Fibroblast of skin of right quadriceps (primary cell): ENCODE measurements at places on chromosomes 2 and 18.

DNA sequence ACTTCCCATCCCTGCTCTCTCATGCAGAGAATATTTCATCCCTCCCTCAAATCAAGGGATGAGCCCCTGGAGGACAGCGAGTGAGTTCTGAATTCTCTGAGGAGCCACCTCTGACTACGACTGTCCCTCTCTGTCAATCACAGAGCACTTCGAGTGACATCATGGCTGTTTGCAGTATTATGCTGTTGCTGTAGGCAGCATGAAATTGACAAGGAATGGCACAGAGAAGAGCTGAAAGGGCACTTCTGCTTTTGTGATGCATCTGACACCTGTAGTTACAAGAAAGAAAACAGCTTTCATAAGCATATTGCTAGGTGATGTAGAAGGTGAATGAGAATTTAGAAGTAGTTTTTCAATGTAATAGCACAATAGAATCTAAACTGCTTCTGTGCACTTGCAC lies 166.9 kb downstream of the ARHGAP15 start:
- no peak for DNase-seq

GRCh38 chr2:164054651-164055050 lies 318.8 kb upstream of the FIGN start:
- no peak for DNase-seq

GRCh38 chr2:64052463-64053241 lies 33.4 kb upstream of the VPS54 start:
- no peak for DNase-seq

DNA sequence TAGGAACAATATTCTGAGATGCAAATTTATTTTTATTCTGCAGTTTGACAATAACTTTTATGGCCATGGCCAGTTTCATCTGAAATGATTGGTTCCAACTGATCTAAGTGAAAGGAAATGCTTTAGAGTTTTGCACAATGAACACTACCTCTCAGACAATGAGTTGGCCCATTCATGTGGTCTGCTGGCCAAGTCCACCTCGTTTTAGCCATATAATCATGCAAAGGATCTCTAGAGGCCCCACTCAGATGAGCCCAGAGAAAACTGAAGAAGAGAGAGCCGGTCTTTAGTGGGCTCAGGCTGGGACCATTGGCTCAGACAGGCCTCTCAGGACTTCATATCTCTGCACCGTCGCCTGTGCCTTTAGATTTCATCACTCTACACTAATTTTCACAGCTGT lies 254.7 kb downstream of the MREG start:
- DNase-seq, result peak; percentile 67

GRCh38 chr2:142582317-142582716 lies 295.1 kb upstream of the KYNU start:
- no peak for DNase-seq

DNA sequence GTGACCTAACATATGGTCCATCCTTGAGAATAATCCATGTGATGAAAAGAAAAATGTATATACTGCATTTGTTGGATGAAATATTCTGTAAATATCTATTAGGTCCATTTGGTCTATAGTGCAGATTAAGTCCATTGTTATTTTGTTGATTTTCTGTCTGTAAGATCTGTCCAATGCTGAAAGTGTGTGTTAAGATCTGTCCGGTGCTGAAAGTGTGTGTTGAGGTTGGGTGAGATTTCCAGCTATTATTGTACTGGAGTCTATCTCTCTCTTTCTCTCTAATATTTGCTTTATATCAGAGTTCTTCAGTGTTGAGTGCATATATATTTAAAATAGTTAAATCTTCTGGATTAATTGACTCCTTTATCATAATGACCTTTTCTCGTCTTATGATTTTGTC lies 828.8 kb upstream of the CRIM1 start:
- DNase-seq, result no peak

DNA sequence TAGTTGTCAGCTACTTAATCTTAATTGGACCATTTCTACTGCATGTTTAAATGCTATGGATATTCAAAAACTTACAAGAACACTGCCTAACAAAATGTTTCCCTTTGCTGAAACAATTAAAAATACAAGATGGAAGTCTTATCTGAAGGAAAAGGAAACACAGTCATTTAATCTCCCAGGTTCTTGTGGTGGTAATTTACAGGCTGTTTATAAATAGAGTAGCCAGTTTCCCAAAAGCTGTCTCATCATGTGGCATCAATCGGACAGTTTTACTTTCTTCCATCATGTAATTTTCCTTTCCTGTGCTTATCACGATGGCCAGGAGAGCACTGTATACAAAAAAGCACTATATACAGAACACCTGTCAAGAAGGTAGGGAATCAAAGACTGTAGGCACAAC lies 368.1 kb downstream of the ZEB2 start:
- DNase-seq, result no peak

DNA sequence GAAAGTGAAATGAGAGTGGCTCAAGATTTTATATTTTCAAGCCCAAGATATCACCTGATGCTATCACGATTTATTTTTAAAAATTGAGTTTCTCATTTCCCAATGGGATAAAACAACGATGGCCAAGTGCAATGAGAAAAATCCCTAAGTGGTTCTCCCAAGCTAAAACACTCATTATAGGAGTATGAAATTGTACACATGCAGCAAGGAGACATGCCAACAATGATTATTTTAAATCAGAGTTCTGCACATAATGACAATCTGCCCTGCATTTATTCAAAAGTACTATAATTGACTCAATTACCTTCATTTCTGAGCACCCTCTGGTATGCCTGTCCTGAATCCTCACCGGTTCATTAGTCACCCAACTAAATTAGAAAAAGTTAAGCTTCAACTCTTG lies 12.7 kb downstream of the CYTIP start:
- no peak for DNase-seq

DNA sequence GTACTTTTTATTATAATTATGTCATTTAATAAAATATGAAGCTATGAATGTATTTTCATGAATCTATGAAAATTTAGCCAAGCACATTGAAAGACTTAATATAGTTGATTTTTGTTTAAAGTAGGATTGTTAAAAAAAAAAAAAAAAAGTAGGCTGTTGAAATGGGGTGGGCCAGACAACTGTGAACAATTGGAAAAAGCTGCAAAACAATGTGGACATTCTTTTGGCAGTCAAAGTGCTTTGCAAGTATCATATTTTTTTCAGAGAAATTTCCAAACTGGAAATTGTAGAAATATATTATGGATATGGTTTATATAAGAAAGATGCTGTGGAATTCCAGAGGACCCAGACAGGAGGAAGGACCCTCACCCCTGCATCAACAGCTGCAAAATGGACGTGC lies 82.1 kb downstream of the ETAA1 start:
- no peak for DNase-seq

- no peak for DNase-seq
These were observed 11.0 kb downstream of the SLC3A1 start for GRCh38 chr2:44286119-44286883.

DNA sequence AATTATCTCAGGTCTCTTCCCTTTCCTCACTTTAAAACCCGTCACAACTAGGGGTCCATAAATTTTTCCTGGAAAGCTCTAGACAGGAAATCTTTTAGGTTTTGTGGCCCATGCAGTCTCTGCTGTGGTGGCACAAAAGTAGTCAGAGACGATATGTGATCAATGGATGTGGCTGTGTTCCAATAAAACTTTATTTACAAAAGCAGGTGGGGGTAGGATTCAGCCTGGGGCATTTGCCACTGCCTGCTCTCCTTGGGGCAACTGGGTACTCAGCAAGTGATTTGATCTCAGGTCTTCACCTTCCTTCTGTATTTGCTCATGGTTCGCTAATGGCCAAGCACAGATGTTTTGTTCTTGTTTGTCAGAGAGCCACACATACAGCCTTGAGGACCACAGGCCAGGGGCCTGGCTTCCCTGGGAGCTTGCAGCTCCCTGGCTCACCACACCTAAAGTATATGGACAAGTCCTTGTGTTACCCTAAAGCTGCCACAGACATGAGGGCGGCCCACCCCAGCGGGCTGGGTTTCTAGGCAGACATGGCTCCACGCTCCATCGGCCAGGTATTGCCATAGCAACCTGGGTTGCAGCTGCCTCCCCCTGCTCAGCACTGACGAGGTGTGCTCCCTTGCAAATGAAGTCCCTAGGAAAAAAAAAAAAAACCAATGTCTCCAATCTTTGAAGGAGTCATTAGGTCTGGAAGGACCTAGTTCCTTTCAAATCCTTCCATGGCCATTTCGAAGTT lies 89.7 kb upstream of the YWHAQ start:
- no peak for DNase-seq

GRCh38 chr18:75377258-75377657 lies 50.2 kb downstream of the SMIM21 start:
- no peak for DNase-seq

- no peak for DNase-seq
These were observed 405.1 kb downstream of the NBAS start for GRCh38 chr2:15155959-15156574.

- DNase-seq, result no peak
These were observed 14.8 kb upstream of the CXCR4 start for GRCh38 chr2:136132825-136133155.

GRCh38 chr2:152395103-152395502 lies 60.1 kb downstream of the FMNL2 start:
- no peak for DNase-seq

GRCh38 chr18:39453356-39453755 lies 1887.8 kb upstream of the CELF4 start:
- no peak for DNase-seq

DNA sequence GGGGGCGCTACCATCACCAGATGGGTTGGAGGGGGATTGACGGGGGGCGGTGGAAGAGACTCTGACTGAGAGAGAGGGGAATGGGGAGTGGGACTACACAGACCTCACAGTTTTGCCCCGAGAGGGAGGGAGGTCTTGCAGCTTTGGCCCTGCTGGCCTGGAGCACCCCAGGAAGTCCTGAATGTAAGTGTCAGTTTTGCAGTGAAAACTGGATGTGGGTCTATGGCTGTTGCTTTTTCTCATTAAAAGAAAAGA lies 2.4 kb downstream of the TCF7L1 start:
- DNase-seq, result no peak

- peak; percentile 11 for DNase-seq
These were observed 171.9 kb downstream of the GALNT1 start for GRCh38 chr18:35753306-35753910.

- no peak for DNase-seq
These were observed 246.8 kb downstream of the DYSF start for GRCh38 chr2:71700041-71700657.

- DNase-seq, result peak; percentile 9
These were observed 26.3 kb upstream of the TMEM182 start for GRCh38 chr2:102735416-102736109.

- DNase-seq, result peak; percentile 57
These were observed 312.7 kb downstream of the TCF4 start for GRCh38 chr18:55275039-55275901.

DNA sequence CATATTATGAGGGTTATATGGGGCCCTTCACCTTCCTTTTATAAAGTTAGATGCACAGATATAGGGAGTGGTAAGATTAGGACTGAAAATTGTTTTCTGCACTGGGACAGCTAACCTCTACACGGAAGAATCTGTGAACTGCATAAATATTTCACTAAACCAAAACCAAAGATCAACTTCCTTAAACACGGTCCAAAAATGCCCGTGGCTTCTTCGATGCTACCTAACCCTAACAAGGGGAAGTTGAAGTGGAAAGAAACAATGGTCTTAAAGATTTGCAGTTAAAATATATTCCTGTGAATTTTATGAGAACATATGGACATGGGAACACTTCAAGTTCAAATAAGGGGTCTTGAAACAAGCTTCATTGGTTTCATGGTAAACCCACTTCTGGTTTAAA lies 33.3 kb upstream of the PAX3 start:
- DNase-seq, result no peak

GRCh38 chr2:88234760-88235159 lies 64.6 kb downstream of the THNSL2 start:
- no peak for DNase-seq

DNA sequence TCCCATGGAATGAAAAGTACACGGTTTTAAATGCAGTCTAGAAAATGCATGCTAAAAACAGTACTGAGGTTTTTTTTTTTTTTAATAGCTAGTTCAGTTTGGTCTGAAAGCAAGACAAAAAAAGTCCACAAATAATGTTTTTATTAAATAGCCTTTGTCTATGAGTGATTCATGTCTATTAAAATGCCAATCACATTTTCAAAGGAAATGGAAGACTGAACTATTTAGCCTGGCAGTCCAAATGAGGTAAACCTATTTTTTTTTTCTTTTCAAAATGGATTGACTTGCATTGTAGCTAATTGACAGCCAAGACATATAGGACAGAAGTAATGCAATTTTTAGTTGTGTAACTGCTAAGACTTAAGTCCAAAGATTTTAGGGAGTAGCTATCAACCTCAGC lies 90.3 kb downstream of the LRP1B start:
- no peak for DNase-seq

GRCh38 chr2:202877699-202878098 lies 6.1 kb upstream of the ICA1L start:
- no peak for DNase-seq

DNA sequence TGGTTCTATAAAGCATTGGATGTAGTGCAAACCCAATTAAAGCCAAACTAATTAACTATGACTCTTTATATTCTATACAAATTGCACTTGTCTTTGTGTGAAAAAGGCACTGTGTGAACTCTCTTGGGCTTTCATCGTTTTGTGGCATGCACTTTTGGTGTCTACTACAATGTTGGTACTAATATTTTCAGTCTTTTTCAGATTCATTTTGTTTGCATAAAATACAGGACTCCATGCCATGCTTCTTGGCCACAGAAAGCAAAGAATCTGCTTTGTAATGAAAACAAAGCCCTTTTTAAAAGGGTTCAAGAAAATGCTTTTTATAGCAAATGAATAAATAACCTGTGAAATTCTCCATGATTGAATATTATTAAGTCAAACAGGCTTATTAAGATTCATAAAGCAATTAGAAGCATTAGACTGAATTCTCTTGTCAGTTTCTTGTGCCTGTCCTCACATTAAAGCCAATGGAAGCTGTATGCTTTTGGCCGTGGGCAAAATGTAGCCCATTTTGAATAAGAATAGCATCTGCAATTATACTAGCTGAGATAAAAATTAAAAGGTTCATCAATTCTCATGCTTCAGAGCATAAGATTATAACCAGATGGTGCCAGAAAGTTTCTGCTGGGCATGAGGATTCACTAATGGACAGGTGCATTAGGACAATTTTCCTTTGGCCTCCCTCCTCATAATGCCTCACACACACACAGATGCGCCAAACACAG lies 1665.2 kb downstream of the SUCLG1 start:
- DNase-seq, result no peak

DNA sequence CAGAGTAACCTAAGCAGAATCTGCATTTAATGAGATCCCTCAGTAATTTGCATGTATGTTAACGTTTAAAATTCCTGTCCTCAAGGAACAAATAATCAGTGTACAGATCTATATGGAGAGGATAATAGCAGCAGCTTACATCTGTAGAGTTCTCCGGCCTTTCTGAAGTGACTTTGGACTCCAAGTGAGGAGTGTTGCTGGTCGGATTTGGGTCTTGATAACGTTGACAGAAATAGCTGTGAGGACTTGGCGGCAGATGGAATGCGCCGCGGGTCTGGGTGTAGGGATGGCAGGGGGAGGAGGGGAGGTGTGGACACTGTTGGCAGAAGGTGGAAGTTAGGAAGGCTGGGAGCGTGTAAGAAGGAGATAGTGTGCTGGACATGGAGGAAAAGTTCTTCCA lies 170.9 kb upstream of the GATA6 start:
- DNase-seq, result no peak
